ENCODE measurements at places on chromosomes 5 and 9. TPM values are rescaled to one million over a fixed set of nuclear protein-coding genes. Genes with fewer than 3 reads are reported as not detected.

DNA sequence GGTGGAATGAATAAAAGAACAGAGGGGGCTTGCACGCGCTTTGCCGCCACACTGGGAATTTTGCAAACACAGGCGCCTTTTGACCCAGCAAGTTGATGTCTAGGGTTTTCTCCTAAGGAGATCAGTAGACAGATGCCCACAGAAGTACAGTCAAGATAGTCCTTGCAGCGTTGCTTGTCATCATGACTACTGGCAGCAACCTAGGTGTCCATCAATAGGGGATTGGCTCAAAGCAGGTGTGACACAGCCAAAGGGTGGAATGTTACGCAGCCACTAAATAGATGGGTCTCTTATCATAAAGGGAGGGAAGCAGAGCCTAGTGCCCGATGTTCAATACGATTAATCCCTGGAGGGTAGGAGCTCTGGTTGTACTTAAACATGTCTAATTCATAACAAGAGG, 63.8 kb upstream of the GGTA1 start:
- DNase-seq = no peak

Gene PCDHA13
- 0.31 TPM for total RNA-seq

- DNase-seq = peak; percentile 63
These were observed 71.9 kb downstream of the DAPK1 start for GRCh38 chr9:87569518-87569917.

DNA sequence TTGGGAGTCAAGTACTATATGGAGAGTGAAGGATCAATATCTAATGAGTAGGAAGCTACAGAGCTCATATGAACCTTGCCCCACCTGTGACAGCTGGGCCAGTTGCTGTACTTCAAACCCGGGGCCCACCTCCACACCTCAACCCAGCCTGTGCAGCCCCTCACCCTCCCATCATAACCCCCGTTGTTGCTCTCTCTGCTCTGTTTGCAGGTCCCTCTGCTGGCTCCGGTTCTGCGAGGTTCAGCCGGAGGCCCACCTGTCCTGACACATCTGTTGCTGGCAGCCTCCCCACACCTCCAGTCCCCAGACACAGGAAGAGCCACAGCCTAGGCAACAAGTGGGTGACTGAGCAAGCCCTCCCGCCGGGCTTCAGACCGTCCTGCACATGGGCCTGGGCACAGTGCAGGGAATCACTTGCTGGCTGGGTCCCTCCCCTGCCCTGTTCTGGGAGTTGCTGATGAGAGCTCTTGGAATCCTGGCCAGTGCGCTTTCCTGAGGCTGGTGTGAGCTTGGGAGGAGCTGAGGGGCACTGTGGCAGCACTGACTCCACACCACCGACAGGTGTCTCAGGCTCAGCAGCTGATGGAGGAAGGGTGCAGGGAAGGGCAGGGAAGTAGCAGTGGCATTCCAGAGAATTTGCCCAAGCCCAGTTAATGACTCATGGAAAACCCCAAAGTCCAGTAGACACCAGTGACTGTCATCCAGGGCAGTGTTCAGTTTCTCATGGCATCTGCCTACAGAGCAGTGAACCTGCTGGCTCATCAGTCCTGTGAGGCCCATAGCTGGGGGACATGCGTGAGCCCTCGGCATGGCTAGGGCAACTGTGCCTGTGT, 69.5 kb upstream of the GARNL3 start:
- no peak for DNase-seq

GRCh38 chr5:107743373-107744000, 72.8 kb upstream of the EFNA5 start:
- DNase-seq = no peak

DNA sequence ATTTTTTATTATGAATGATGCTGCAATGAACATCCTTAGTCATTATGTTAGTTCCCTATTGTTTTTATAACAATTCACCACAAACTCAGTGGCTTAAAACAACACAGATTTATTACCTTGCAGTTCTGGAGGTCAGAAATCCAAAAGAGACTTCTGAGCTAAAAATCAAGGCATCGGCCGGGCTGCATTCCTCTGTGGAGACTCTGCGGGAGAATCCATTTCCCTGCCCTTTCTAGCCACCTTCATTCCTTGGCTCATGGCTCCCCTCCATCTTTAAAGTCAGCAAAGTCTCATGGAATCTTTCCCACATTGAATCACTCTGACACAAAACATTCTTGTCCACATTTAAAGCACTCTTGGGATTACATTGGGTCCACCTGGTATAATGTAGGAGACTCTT, 38.6 kb downstream of the SNX18 start:
- DNase-seq = no peak

- peak; percentile 78 for DNase-seq
These were observed at the start of gene GABRB2 for GRCh38 chr5:161546470-161547301. TSS of gene GABRB2 (minus strand) at chr5:161546725. CDS start at chr5:161546643, 82 bp downstream.

Gene NUP155
- 36.7 TPM for total RNA-seq

DNA sequence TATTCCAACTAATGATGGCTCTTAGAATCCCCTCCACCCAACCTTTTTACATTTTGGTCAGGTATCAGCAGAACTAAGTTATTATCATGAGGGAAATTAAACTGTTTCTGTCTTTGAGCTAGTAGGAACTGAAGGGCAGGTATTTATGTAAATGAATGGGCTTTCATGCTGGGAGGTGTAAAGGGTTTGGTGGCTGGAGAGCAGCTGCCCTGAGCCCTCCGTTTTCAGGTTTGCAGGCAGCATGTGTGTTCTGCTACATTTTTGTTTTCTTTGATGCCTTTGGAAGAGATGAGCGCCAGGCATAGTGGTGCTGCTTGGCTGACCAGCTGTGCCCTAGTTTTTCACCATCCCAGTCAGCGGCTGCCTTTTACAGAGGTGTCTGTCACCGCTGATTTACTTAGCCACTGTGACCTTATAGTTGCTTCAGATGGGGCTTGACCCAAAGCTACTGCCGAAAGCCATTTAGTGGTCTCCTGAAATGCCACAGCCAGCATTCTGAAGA, 231.9 kb downstream of the MAST4 start:
- no peak for DNase-seq

DNA sequence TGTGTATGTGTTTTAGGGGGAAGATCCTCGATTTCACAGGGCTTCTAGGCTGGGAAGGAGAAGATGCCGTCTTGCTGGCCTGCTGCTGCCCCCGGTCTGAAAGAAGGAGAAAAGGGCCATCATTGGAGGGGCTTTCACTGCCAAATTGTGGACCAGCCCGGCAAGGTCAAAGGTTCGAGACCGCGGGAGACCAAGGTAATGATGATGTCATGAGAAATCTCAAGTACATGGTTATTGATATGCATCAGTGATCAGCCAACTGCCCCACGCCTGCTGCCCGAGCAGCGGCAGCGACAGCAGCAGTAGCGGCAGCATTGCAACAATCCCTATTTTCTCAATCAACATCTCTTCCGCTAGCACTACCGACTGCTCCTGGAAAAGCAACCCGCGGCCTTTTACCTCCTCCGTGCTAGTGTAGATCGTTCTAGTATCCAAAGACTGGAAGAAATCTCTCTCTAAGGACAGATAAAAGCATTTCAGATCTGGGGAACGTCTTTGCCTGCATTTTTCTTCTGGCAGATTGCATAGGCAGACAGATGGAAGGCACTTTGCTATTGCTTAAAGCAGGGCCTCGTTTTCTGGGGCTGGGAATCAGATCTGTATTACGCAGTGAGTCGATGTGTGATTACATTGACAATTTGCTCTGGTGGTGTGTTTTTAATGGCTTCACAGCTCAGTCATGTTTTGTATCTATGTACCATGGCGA, 215.3 kb downstream of the MEF2C start:
- DNase-seq = peak; percentile 15

Measured in tongue (tissue), 3 donors.